ENCODE measurements at places on chromosomes 6 and 20.
A peak's percentile ranks its signal among the peaks of the same experiment; 100 is the strongest.

DNA sequence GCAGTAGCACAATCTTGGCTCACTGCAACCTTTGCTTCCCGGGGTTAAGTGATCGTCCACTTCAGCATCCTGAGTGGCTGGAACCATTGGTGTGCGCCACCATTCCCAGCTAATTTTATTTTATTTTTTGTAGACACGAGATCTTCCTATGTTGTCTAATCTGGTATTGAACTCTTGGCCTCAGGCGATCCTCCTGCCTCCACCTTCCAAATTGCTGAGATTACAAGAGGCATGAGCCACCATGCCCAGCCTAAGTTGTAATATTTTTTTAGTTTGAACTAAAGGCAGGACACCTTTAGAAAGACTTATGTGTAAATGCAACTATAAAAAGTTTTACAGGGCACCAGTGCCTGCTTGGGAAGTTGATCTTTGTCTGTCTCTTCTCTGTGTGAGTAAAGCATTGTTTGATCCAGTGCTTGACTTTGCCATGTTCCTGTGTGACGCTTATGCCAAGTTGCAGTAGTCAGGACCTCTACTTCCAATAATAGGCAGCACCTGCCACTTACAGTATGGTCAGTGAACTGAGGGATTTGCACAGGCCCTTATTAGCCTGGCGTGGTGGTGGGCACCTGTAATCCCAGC lies 46.9 kb downstream of the JARID2 start:
- DNase-seq: no peak

- no peak for DNase-seq
These were observed 417 bp downstream of the VAPB start for GRCh38 chr20:58389324-58389967.

GRCh38 chr6:33391278-33391921 lies at the start of gene KIFC1:
Gene KIFC1, plus strand, starts transcription at chr6:33391823. Its CDS starts 163 bp downstream, at chr6:33391986.
- peak; percentile 99 for DNase-seq

- no peak for DNase-seq
These were observed 51.0 kb upstream of the CLDN20 start for GRCh38 chr6:155212616-155213380.

- no peak for DNase-seq
These were observed 12.1 kb upstream of the SUMO4 start for GRCh38 chr6:149387779-149388512.

- no peak for DNase-seq
These were observed 347.8 kb upstream of the FLRT3 start for GRCh38 chr20:14685183-14685582.

GRCh38 chr6:10215326-10216110 lies 199.4 kb downstream of the TFAP2A start:
- no peak for DNase-seq

- DNase-seq: peak; percentile 86
These were observed 19.6 kb upstream of the TRAM2 start for GRCh38 chr6:52596371-52597028.

DNA sequence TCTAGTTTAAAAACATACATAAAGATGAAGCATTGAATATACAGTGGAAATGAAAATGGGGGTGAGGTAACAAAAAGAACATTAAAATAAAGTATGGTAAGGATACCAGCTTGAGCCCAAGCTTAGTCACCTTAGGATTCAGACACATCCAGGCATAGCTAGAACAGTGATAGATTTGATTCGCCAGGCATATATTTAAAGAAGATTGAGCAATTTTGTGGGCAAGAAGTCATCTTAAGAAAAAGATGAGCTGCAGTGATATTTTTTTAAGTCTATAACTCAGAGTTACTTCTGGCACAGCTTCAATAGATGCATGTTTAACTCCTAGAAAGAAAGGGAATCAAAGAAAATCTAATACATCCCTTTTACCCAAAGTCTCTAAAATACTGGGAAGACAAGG lies 97.9 kb downstream of the BMP5 start:
- DNase-seq: no peak

DNA sequence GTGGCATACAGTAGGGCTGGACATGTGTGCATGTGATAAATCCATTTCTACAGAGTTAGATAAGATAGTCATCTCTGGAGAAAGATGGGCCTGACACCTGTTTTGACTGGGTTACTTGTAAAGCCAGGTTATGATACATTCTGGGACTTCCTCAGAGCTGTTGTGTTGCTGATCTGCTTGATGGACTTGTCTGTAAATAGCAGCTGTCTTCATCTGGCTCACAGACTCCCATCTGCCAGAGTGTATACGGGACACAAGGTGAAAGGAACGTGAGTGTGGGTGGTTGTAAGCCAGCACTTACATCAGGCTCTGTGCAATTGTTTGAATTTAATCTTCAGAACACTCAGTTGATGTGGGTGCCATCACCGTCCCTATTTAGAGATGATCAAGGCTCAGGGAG lies 49.8 kb downstream of the ZDHHC14 start:
- DNase-seq: no peak

DNA sequence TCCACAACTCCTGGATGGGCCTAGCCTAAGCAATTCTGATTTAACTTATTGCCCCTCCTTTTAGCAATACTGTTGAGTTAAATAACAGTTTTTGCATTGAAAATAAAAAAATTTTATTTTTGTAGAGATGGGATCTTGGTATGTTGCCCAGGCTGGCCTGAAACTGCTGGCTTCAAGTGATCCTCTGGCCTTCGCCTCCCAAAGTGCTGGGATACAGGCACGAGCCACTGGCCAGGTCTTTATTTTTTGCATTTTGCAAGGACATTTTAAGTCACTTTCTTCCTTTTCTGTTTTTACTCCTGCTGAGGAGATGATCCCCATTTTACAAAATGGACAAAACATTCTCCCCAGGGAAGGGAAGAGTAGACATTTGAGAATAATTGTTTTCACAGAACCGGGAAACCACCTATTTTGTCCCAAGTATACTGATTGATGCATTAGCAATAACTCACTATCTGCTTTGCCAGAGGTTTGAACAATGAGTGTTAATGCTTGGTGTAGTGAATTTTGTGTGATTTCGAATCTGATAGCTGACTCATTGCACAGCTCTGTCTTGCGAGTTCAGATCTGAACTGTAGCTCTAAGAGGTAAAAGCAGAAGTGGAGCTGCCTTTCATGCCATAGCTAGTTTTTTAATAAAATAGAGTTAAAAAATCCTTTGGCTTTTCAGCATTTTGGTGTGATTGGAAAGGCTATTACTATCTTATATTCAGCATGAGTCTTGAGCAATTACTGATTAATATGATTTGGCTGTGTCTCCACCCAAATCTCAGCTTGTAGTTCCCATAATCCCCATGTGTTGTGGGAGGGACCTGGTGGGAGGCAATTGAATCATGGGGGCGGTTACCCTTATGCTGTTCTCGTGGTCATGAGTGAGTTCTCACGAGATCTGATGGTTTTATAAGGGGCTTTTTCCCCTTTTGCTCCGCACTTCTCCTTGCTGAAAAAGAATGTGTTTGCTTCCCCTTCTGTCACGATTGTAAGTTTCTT lies 20.9 kb downstream of the IGF2R start:
- DNase-seq: no peak

GRCh38 chr6:92180090-92180489 lies 1239.3 kb downstream of the EPHA7 start:
- DNase-seq: no peak

DNA sequence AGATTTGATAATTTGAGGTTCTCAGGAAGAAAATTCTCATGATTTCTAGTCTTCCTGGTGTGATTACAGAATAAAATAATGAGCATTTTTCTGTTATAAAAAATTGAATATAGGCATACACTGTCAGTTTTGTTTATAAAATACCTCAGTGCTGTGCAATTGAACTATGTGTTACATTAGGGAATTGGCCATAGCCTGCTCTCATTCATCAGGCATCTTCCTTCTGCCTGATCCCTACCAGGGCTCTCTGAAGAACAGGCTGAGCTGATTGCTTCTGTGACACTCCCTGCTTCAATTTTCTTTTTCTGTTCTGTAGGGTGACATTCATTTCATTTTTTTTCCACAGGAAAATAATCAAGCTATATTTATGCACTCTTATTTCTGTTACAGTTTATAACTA lies 162.8 kb downstream of the PHF3 start:
- DNase-seq: no peak

DNA sequence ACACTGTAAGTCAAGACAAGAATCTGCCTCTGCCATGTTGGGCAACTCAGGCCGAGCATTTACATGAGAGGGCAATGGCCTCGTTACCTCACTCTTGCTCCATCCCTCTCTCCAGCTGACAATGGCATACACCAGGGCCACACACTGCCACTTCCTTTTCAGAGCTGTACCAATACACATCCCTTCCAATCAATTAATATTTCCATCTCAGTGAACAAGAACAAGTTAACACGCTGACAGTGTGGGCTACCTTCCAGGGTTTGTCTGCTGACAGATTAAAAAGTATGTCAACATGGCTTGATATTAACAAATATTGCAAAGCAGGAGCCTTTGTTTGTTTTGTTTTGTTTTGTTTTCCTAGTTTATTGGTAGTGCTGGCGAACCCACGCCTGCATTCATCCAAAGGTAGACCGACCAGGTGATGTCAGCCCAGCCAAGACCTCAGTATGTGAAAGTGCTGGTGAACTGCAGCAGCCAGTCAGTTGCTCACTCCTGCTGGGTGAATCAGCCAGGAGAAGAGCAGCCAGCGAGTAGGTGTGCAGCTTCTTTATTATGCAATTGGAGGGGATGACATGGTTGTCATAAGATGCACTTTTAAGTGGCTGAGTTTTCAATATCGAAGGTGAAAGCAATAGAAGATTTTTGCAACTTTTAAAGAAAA lies 487.3 kb upstream of the JARID2 start:
- DNase-seq: no peak

GRCh38 chr6:65707126-65707826 lies at the start of gene EYS:
Gene EYS, minus strand, starts transcription at chr6:65707226. Its CDS starts 211,816 bp downstream, at chr6:65495410.
- no peak for DNase-seq

DNA sequence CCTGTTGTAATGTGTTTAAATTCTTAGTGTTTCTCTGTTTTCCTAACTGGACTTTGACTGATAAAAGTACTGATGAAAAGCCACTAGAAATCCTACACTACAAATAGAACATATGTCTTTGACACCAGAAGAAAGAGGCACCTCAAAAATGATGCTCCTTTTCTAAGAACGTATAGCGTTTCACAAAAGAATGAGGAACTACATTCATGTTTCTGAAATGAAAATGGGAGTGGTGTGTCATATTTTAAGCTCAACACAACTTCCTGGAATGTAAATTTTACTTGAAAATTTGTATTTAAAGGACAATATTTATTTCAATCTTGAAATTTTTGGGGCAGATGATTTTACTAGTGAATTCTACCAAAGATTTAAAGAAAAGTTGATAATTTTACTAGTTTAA lies 35.3 kb downstream of the KIAA0408 start:
- no peak for DNase-seq

GRCh38 chr20:16243470-16243869 lies 329.8 kb downstream of the KIF16B start:
- no peak for DNase-seq

- DNase-seq: no peak
These were observed 16.6 kb downstream of the LAMA2 start for GRCh38 chr6:128899341-128900050.

GRCh38 chr6:1670711-1671462 lies 61.2 kb downstream of the FOXC1 start:
- DNase-seq: no peak

- DNase-seq: peak; percentile 7
These were observed 224.5 kb upstream of the AGPAT4 start for GRCh38 chr6:161498359-161498758.

DNA sequence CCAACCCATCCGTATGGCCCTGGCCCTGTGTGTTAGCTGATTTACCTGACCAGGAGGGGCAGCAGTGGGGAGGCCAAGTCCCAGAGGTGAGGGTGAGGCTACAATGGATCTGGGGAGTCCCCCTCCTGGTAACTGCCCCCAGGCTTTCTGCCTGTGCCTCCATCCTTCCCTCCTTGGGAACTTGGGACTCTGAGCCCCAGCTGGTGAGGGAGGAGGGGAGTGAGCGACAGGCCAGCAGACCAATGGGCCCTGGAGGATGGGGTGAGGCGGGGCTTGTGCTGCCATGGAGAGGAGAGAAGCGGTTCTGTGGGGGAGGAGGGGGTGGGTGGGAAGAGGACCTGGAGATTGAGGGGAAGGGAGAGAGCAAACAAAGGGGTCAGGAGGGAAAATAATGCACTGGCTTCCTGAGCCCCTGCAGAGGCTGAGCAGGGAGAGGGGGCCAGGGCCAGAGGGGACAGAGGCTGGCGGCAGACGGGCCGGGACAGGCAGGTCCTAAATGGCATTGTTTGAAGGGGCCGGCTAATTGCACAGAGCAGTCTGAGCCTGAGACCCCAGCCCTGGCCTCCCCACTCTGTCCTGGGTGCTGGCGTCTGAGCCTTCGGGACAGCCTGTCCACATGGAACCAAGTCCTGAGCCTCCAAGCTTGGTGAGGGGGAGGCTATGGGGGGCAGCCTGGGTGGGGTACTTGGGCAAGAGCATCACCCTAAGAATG lies 17.5 kb downstream of the DNMT3B start:
- no peak for DNase-seq

DNA sequence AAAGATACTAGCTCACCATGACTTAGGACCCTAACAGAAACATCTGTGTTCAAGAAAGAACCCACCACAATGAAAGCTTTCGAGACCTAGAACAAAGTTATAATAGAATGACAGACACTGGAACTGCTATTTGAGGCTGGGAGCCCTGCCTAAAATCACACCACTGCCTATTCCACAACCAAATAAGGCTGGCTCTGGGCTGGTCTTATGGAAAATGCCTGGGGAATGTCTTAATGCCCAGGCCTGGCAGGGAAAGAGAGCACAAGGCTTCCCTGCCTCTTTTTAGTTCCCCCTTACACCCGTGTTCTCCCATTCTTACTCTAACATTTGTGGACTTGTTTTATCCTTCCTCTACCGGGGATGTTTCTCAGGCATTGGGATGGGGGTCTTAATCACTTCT lies 5.6 kb upstream of the METTL24 start:
- peak; percentile 13 for DNase-seq

DNA sequence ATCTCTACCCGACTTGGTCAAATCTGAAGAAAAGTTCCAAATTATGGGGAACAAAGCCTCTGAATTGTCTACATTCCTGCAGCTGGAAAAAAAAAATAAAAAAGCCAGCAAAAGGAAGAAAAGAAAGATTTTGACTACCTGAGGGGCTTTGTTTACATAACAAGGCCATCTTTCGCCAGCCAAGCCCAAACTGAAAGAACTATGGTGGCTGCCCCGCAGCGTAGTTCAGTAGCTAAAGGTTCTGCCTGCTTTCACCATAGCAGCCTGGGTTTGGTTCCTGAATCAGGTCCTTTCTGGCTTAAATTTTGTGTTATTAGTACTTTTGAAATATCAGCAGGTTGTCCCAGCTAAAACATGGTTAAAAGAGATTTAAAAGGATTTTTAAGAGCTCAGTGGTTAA lies 35.4 kb downstream of the ZNF133 start:
- DNase-seq: no peak

GRCh38 chr20:33124994-33125393 lies 43.0 kb upstream of the BPIFA2 start:
- DNase-seq: no peak

Measured in stromal cell of bone marrow (primary cell).